ENCODE measurements at places on chromosomes 16 and 17.

DNA sequence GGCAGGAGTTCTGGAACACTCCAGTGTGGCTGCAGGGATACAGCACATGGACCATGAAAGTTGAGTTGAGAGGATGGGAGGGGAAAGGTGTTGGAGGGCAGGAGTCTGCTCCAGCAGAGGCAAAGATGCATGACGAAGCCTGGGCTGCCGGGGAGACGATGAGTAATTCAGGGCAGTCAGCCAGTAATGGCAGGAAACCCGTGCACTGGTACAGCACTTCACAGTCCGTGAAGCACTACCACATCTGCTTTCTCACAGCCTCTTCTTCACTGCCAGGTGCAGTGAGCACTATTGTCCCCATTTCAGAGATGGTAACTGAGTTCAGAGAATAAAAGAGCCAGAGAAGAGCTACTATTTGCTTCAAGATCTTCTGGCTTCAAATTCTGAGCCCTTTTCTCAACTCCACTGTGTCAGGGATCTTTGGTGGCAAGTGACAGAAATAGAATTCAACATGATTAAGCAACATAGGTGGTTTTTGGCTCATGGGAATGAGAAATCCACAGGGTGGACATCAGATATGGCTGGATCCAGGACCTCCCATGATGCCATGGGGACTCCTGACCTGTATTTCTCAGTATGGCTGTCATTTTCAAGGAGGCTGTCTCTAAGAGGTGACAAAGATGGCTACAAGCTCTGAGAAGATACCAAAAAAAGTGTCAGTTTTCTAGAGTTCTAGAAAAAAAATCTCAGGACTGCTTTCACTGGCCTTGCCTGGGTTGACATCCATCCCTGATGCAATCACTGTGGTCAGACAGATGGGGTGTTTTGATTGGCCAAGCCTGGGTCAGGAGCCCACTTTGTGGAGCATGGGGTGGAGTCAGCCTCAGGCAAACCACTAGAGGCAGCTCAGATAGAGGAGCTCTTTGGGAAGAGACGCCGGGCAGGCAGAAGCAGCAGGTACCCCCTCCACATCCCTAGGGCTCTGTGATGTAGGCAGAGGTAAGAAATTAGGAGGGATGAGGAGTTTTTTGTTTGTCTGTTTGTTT is 24.7 kb downstream of the IL21R start:
- peak; percentile 74 for DNase-seq

GRCh38 chr17:8223356-8224126 is 13.2 kb upstream of the AURKB start:
- peak; percentile 34 for DNase-seq

- DNase-seq, result no peak
These were observed 86.4 kb downstream of the TEX14 start for GRCh38 chr17:58605470-58605869.

DNA sequence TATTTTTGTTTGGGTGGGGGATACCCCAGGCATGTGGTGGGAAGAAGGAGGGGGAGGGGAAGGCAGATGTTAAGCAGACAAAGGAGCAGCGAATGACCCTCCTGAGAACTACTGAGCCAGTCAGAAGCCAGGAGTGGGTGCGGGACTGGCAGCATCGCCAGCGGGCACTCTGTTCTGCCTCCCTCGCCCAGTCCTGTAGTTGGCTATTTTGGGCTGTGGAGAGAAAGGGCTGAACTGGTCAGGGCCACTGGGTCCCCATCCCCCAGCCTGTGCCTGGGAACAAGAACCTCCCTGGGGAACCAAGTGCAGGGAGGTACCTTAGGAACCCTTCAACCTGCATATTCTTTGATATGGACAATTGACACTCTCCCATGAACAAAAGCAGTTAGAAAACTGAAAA is 6.4 kb downstream of the LRRC3C start:
- DNase-seq, result no peak

- DNase-seq, result no peak
These were observed 25.8 kb downstream of the CNGB1 start for GRCh38 chr16:57944970-57945739.

- no peak for DNase-seq
These were observed 38.4 kb downstream of the FAM20A start for GRCh38 chr17:68562736-68563135.

- DNase-seq, result no peak
These were observed 4.8 kb downstream of the PITPNC1 start for GRCh38 chr17:67381929-67382257.

- no peak for DNase-seq
These were observed 747 bp upstream of the LHX1 start for GRCh38 chr17:36936455-36937000.

- DNase-seq, result no peak
These were observed 57.6 kb upstream of the MED9 start for GRCh38 chr17:17419166-17419565.

DNA sequence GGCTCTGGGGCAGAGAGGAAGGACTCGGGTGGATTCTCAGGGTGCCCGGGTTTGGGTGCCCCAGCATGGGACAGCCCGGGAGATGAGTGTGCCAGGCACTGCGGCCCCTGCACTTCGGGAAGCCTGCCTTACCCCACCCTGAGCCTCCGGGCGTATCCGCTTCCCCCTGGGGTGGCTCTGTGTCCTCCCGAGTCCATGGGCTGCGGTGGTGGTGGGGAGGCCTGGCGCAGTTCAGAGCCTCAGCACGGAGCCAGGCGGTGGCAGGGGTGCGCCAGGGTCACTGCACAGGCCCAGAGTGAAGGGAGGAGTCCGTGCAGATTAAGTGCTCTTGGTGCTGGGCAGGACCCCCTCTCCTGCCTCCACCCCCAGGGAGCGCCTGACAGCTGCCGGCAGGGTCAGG is 20.7 kb downstream of the MYBBP1A start:
- DNase-seq, result no peak

DNA sequence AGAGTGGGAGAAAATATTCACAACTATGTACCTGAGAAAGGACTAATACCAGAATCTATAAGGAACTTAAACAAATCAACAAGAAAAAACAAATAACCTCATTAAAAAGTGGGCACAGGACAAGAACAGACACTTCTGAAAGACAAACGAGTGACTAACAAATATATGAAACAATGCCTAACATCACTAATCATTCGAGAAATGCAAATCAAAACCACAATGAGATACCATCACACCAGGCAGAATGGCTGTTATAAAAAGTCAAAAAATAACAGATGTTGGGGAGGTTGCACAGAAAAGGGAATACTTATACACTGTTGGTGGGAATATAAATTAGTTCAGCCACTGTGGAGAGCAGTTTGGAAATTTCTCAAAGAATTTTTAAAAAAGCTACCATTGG is 83.5 kb upstream of the WSCD1 start:
- no peak for DNase-seq

- DNase-seq, result peak; percentile 14
These were observed 227.6 kb upstream of the ASIC2 start for GRCh38 chr17:33520426-33521330.

- no peak for DNase-seq
These were observed 33.5 kb downstream of the ABCC6 start for GRCh38 chr16:16189842-16190241.

- DNase-seq, result no peak
These were observed 18.5 kb downstream of the SLC16A3 start for GRCh38 chr17:82247182-82247823.

GRCh38 chr16:56777482-56777881 is 47.6 kb downstream of the NUP93 start:
- DNase-seq, result no peak

- no peak for DNase-seq
These were observed 277.5 kb upstream of the MYOCD start for GRCh38 chr17:12388226-12388625.

DNA sequence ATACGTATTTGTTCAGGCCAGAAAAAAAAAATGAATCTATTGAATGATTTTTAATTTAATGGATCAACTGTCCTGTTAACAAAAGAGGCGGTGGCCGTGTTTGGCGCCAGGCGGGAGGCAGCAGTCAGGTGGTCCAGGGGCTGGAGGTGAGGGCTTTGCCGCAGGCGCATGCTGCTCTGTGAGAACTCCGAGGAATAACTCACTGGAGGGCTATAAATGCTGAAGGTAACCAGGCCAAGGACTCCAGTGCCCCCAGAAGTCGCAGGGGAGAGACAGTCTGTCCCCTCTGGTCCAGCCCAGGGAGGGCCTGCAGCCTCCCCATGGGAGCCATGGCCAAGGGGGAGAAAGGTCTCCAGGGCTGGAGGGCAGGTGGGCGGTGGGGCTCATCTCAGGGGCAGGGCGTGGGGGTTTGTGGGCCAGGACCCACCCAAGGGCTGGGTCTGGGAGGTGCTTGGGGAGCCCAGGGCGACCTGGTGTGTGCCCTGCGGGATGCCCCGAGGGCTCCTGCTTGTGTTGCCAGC is 7.1 kb upstream of the BAHCC1 start:
- DNase-seq, result no peak

GRCh38 chr17:41575336-41575735 is 3.5 kb upstream of the KRT9 start:
- no peak for DNase-seq

DNA sequence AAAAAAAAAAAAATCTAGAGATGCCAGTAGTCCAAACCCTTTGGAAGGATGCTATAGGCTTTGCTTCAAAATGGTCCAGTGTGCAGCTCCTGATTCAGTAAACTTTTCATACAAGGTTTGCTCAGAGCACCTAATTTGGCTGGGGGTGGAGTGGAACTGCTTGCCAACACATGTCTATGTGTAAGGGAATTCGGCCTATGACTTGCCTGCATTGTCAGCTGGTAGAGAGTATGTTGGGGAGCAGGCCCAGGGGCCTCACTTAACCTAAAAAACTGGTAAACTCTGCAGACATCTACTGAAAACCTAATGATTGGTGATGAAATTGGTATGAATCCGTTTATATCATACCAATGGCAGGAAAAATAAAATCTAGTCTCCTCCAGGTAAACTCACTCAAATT is 1.5 kb upstream of the MFSD6L start:
- no peak for DNase-seq

GRCh38 chr16:11310997-11311561 is 29.9 kb upstream of the PRM1 start:
- no peak for DNase-seq

DNA sequence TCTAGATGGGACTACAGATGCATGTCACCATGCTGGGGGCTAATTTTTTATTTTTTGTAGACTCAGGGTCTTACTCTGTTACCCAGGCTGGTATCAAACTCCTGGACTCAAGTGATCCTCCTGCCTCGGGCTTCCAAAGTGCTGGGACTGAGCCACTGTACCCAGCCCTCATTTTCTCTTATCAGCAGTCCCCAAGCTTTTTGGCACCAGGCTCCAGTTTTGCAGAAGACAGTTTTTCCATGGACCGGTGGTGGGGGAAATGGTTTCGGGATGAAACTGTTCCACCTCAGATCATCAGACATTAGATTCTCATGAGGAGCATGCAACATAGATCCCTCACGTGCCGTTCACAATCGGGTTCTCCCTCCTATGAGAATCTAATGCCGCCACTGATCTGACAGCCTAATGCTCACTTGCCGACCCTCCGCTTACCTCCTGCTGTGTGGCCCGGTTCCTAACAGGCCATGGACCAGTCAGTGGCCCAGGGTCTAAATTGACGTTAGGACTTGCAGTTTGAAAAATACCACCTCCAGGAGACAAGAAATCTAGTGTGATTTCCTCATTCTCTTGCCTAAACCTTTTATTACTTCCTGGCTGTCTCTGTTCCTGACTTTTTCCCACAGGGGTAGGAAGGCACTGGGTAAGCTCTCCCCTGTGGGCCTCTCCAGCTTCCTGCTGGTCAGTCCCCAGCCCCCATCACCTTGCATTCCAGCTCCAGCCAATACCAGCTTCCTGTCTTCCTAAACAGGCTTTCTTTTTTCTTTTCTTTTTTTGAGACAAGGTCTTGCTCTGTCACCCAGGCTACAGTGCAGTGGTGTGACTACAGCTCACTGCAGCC is 9.3 kb upstream of the CNP start:
- no peak for DNase-seq

DNA sequence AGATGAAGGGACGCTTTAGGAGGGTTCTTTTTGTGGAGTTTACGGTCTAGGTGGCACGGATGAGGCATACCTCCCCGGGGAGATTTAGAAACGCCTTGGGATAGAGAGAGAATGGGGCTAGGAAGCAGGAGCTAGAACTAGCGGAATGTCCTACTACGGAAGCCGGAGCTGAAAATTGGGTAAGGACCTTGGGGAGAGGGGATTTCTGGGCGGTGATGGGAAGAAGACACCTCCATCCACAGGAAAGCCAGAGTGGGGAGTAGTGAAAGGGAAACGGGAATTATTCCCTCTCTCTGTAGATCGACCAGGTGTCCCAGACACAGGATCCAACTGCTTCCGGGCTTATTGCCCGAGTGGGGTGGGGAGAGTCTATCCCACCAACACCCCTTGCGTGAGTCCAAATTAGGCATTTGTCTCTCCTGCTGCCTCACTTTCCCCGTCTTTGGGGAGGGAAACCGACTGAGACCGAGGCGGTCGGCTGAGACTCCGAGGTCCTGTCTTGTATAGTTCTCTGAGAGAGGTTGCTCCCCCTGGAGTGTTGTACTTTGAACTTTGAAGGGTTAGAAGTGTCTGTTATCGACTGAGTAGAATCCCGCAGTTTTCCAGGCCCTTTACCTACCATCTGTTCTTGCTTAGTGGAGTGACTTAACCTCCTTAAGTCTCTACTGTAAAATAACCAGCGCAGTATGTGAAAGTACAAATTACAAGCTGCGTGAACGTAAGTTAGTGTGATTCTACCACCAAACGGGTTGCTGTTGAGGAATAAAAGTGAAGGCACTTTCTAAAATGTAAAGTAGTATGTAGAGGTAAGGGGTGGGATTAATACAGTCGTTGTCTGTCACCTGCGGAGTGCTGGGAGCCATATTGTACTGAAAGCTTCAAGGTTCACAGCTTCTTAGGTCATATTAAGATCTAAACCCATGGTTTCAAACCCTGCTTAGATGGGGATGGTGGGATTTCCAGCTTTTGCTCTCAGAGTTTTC is 1.0 kb downstream of the RSPRY1 start:
- DNase-seq, result peak; percentile 5

DNA sequence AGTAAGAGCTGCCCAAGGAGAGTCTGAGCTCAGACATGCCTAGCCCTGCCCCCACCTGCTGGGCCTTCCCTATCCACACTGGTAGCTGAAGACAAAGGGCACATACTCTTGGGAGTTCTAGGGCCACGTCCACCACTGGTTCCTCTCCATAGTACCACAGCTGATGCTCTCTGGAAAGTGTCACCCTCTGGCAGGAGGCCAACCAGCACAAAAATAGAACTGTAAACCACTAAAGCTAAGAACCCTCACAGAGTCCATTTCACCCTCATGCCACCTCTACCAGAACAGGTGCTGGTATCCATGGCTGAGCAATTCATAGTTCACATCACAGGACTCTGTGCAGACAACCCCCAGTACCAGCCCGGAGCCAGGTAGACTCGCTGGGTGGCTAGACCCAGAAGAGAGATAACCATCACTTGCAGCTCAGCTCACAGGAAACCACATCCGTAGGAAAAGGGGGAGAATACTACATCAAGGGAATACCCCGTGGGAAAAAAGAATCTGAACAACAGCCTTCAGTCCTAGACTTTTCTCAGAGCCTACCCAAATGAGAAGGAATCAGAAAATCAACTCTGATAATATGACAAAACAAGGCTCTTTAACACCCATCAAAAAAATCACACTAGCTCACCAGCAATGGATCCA is 115.3 kb downstream of the CEP112 start:
- DNase-seq, result no peak

GRCh38 chr16:23838485-23839142 is 2.8 kb downstream of the PRKCB start:
- no peak for DNase-seq

GRCh38 chr17:65901394-65901793 is 290.5 kb downstream of the CEP112 start:
- DNase-seq, result no peak

GRCh38 chr17:13073018-13073417 is 55.2 kb upstream of the ELAC2 start:
- DNase-seq, result no peak
